ENCODE measurements at places on chromosomes 5 and 9.

DNA sequence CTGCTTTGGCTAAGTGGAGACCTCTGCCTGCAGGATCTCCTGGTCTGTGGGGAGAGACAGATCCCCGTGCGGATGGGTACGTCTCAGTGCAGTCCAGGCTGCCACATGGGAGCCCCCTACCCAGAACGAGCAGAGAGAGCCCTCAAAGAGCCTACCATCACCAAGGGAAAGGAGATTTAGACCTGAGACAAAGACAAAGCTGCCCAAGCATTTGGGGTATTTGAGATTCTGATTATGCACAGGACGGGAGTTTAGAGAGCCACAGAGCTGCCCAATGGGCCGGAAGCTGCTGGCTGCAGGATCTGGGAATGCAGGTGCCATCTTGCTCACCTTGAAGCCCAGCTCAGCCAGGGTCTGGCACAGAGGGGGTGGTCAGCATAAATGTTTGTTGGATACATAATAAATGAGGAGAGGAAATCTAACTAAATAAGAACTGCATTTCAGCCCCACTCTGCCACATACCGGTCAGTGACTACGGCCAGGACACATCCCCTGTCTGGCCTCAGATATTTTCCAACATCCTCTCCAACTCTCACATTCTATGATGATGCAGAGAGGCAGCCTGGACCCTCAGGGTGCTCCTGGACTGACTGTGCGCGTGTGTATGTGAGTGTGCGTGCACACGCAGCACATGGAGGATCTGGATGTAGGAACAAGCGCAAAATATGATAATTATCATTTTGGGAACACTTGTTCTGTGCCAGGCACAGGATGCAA is 157.8 kb downstream of the FGF18 start:
- no peak for DNase-seq

GRCh38 chr5:172901012-172901780 is 58.0 kb upstream of the RPL26L1 start:
- DNase-seq = no peak

DNA sequence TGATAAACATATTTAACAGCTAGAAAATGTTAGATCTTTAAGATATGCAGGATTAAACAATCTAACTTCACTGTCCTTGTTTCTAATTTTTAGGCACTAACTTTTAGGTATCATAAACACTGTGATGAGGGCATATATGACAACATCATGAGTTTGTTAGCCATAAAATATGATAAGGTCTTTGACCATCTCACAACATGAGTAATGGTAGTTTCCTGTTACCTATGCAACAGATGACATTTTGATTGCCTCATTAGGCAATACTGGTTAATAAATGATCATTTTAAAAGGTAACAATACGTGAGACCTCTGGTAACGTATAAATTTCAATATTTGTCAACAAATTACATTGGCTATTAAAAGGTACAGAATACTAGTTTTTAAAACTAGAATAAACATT is 613.5 kb downstream of the PDE4D start:
- no peak for DNase-seq

DNA sequence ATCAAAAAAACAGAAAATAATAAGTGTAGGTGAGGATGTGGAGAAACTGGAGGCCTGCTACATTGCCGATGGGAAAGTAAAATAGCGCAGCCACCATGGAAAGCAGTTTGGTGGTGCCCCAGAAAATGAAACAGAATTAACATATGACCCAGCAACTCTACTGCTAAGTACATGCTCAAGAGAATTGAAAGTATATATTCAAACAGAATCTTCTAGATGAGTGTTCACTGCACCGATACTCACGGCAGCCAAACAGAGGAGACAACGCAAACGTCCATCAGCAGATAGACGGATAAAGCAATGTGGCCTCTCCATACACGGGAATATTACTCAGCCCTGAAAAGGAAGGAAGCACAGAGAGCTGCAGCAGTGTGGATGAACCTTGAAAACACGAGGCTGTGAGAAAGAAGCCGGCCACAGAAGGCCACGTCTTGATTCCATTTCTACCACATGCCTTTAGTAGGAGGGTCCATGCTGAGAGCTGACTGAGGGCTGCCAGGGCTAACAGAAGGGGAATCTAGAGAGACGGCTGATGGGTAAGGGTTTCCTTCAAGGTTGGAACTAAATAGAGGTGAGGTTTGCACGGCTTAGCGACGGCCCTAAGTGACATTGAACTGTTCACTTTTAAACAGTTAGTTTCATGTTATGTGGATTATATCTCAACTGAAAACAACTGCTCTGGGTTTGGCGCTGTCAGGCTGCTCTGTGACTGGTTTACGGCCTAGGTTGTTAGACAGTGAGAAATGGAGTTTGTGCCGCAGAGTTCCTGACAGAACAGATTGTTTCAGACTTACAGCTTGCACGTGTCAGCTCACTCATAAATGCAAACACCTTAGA is 29.8 kb downstream of the AHRR start:
- DNase-seq = no peak

DNA sequence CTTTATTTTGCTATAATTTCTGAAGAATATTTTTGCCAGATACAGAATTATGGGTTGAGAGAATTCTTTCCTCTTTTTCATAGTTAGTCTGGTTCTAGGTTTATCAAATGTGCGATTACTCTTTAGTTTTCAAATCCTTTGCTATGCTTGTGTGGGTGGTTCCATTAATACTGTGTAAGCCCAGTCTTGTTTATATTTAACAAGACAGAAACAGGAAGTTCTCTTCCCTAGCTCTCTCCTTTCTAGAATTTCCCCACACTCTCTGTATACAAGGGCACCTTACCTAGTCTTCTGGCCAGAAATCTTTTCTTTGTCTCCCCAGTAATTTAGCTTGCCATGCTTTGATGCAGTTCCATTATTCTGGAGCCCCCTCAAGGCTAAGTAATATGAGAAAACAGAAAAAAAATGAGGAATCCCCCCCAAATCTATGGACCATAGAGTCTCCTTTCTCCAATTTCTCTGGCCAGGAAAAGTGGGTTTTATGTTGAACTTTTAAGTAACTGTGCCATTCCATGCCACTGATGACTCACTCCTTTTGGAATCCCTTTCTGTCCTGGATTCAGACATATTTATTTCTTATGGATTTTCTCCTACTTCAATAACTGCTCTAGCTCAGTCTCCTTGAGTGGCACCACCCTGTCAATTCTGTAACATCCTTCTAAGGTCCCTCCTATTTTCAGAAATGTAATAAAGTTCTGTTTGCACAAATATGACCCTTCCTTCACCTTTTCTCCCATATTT is 1714.1 kb downstream of the EFNA5 start:
- no peak for DNase-seq

GRCh38 chr5:39151745-39152144 is 67.6 kb downstream of the FYB1 start:
- DNase-seq = no peak

Measured in CD4-positive, alpha-beta T cell treated with Interleukin-10 for 1 hour (primary cell).